Stimulated activated CD8-positive, alpha-beta memory T cell treated with anti-CD3 and anti-CD28 coated beads, Interleukin-15, amount 100 ng/mL, for 1 hour (primary cell): ENCODE measurements at places on chromosomes 7 and 10.

- no peak for DNase-seq
Observed at GRCh38 chr10:48251152-48251524, 23.4 kb downstream of the FRMPD2 start.

DNA sequence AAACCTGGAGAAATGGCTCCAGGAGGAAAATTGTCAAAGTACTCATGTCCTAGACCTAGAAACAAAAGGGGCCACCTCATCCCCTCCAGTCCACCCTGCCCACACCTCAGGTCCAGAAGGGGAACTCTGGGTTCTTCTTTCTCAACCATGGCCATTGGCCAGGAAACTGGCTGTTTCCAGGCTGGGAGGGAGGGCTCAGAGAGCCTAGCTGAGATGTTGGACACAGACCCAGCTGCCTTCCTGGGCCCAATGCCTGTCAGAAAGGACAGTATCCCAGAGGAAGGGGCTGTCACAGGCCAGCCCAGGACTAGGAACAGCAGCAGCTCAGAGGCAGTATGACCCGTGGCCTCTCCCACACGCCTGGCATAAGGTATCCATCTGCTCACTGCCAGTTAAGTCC is 9.6 kb downstream of the GRID1 start:
- no peak for DNase-seq

GRCh38 chr7:24216576-24217125 is 67.3 kb upstream of the NPY start:
- DNase-seq = no peak

DNA sequence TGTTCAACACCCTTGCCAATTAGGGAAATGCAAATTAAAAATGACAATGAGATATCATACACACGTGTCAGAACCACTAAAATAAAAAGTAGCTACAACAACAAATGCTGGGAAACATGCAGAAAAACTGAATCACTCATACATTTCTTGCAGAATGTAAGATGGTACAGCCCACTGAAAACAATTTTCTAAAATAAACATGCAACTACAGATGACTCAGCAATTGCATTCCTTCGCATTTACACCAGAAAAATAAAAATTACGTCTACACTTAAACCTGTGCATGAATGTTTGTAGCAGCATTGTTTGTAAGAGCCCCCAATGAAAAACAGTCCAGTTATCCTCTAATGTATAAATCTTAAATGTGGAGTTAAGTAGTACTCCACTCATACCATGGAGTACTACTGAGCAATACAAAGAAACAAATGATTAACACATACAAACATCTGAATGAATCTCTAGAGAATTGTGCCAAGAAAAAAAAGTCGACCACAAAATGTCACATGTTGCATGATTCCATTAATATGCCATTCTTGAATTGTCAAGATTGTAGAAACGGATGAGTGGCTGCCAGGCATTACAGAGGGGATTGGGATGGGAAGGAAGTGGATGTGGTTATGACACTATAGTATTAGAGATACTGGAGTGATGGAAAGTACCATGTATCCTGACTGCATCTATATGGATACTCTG is 134.6 kb upstream of the NPSR1 start:
- DNase-seq = no peak

DNA sequence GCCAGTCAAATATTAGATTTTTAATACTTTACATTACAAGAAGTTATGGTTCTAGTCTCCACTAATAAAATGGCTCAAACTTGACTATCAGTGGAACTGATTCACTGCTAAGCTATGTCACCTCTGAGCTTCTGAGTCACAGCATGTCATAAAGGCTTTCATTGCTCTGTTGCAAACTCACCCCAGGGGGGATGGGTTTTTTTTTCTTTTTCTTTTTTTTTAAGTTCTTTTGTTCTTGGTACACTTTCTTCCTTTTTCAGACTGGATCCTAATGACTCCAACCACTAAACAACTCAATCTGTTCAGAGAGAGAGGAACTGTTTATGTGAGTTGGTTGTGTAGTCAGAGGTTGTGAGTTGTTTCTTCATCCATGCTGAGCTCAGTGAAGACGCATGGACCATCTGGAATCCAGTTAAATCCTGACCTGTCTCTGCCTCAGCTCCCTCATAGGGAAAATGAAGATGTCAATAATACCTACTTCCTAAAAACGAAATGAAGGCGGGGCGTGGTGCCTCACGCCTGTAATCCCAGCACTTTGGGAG is 11.0 kb downstream of the MYOF start:
- no peak for DNase-seq

- no peak for DNase-seq
Observed at GRCh38 chr10:12974491-12975199, 26.9 kb downstream of the CCDC3 start.

DNA sequence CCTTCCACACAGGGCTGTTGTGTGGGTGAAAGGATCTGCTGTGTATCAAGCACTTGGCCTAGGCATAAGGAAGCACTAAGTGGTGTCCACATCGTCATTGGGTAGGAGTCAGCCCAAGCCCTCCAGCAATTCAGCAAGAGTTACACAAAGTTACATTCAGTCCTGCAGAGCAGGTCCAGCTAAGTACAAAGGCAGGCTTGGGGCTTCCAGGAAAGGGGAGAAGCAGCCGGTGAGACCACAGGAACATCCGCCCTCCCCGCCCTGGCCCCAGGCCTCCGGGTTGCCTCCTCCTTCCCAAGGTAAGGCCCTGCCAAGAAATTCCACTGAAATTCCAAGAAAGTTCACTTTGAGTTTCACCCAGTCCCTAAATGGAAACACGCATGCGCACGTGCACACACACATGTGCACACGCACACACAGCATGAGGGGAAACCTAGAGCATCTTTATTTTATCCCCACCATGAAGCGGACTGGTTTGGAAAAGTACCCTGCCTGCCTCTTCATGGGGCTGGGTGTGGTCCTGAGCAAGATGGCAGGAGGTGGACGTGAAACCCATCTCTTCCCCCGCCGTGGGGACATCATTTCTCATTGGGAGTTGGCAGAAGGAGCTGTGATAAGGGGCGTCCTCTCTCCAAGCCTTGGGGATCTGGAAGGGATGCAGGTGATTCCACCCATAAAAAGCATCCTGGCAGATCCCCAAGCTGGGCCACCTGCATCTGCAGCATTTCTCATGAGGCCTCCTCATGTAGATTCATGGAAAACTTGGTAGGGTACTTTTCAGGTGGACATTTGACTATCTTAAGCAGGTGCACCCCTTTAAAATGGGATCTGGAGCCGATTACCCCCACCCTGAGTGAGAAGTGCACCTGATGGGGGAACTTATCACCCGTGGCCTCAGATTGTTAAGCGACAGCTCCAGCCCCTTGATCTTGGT is 69.1 kb upstream of the NANOS1 start:
- DNase-seq = no peak

DNA sequence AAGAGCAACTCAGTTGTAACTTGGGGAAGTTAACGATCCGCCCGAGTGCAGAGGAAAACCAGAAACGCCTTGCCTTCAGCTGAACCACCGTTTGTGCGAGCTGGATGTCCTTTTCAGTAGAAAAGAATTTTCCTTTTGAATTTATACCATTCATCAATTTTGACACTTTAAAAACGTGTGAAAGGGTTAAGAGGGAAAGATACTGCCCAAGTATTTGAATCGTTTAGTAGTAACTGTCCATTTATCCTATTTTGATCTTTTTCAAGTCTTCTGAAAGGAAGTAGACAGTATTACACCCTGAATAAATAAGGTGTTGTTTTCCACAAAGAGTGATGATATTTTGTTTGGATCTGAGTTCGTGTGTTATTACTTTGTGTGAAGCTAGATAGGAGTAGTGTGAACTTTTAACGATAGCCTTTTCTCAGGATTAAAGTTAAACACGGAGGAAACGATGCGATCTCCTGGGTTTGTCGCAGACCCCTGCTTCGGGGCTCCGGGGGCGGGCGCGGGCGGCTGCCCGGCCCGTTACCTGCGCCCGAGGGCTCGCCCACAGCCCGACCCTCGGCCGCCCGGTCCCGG is 830 bp upstream of the BMI1 start:
- DNase-seq = no peak

DNA sequence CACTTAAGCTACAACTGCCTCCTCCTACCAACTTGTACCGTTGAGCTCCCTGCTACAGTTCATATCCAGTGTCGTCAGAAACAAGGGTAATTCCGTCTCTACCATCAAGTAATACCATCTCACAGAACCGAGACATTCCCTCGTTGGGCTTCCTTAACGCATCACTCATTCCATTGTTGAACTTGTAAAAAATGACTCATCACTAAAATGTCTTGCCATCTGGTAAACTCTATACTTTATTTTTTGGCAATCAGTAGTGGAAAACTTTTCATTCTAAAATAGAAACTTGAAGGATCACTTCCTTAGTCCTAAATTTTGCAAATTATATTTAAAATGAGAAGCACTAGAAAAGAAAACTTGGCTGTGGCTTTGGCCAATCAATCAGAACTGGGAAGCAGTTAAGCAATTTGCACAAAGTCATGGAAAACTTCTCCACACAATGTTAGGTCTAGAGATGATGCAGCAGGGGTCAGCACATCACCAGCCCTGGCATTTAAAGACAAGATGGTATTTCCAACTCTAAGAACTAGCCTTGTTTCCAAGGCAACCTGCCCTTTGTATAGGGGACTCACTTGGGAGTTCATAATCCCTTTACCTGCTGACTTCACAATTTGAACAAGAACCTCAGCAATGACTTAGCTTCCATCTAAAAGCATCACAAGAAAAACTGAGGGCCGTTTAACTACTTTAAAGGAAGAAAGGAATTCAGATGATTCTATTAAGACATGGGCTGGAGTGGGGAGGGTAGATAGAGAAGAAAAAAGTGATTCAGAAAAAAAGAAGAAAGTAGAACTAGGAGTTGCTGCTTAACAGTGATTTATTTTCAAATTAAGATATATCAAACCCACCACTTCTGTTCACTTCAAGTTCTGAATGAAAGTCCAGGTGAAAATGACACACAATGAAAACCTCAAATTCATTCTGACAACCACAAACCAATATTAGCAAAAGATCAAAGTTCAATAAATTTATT is 288.1 kb downstream of the PARD3 start:
- no peak for DNase-seq

DNA sequence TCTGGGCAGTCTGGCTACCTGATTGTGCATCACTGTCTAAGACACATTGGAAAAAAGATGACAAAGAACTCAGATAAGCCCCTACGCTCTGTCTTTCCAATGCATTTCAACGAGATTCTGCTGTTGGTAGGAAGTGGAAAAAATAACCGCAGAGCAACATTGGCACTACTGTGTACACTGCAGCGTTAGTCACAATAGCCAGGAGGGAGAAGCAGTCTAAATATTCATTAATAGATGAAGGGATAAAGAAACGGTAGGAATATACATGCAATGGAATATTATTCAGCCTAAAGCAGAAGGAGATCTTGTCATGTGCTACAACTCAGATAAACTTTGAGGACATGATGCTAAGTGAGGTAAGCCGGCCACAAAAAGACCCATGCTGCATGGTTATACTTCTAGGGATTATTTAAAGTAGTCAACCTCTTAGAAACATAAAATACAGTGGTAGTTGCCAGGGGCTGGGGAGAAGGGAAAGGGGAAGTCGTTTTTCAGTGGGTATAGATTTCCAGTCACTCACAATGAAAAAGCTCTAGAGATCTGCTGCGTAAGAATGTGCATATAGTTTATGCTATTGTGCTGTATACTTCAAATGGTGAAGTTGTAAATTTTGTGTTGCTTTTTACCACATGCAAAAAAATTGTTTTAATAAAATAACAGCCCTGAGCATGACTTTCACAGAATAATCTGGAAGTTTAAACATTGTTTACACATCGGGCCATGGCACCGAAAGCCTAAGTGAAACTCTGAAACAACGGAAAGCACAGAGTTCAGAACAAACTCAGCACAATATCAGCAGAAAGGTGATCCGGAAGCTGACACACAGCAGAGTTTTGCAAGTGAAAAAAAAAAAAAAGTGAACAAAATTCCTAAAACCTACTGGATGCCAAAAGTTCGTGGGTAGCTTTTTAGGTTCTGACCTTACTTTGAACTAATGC is 40.1 kb downstream of the ELMO1 start:
- DNase-seq = no peak

DNA sequence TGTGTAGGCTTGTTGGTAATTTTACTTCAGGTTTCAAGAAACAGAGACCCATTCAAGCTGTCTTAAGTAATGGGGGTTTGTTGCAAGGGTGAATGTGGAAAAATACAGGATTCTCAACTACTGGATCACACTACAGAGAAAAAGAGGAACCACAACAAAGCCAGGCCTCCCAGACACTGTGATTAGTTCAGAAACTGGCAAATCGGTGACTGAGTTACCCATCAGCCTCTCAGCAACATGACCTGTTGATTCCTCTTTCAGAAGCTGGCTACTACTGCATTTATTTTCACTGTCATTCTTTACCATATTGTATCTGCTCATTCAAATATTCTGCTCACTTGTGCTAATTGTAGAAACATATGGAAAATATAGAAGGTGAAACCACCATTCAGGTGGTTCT is 16.0 kb downstream of the CCDC71L start:
- DNase-seq = no peak

- DNase-seq = no peak
Observed at GRCh38 chr7:156944876-156945275, 4.6 kb upstream of the NOM1 start.

GRCh38 chr10:50210876-50211275 is 40.4 kb downstream of the ASAH2 start:
- DNase-seq = no peak

GRCh38 chr10:96501985-96502384 is 11.7 kb downstream of the TLL2 start:
- no peak for DNase-seq

DNA sequence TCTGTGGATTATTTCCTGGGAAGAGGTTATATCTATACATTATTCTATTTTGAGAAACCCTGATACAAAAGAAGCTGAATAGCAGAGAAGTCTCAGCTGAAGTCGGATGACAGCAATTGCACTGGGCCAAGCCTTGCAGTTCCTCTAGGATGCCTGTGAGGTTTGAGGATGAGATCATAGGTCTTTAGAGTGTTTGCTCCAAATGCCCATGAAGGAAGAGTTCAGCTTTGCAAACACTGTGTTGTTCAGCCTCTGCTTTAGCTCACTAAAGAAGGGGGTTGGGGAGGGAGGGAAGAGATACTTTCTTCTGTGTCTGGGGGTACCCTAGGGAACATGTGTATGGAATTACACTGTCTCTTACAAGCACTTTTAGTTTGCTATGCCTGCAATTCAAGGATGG is 282.5 kb upstream of the NRP1 start:
- no peak for DNase-seq

DNA sequence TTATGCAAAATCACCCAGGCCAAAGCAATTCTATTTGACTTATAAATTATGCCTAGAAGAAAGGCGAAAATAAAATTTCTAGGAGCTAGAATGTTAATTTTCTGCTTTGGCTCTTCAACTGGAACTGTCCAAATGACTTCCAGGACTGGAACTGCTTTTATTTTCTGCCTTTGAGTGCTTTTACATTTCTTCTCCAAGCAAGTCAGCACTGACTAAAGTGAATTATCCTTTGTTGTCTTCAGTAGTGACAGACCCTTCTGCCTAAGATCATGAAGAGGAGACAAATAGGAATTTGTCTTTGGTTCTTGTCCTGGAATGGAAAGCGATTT is 255.9 kb downstream of the DNAJB9 start:
- DNase-seq = no peak
